ENCODE measurements at places on chromosomes 1 and 21. TPM values are rescaled to one million over a fixed set of nuclear protein-coding genes. Genes with fewer than 3 reads are reported as not detected.

The ECM1 gene
- 0.87 TPM for total RNA-seq

The AURKAIP1 gene
- 101 TPM for total RNA-seq

GRCh38 chr1:151944857-151945575, 35.7 kb upstream of the THEM4 start:
- no peak for DNase-seq

- no peak for DNase-seq
These were observed 420.6 kb upstream of the DEPDC1 start for GRCh38 chr1:68917456-68917855.

DNA sequence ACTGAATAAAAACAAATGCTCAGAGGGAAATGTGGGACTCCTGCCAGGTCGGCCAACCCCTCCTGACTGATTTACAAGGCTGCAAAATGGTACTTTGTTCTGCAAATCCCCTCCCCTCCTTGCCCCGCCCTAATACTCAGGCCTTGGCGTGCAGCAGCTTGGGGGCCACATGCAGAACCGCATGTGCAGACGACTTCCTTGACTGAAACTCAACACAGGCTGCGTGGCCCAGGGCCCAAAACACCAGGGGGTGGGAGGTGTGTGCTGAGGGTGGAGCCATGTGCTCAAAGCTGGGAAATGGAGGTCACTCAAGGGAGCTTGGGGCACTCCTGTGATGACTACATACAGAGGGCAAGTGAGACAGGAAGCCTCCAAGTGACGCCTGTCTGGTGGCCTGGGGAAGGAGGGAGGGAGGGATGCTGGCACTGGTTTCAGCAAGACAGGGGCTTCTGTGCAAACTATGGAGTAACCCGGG, 87.2 kb downstream of the MRPL37 start:
- peak; percentile 85 for DNase-seq

- no peak for DNase-seq
These were observed 226.4 kb downstream of the NRIP1 start for GRCh38 chr21:14838400-14838799.

- no peak for DNase-seq
These were observed 3.0 kb downstream of the NFIA start for GRCh38 chr1:61085206-61085982.

GRCh38 chr1:201504179-201504631, 2.7 kb downstream of the CSRP1 start:
- no peak for DNase-seq
